Right atrium auricular region (tissue), 2 donors: ENCODE measurements at places on chromosomes 1 and 21.
A peak's percentile ranks its signal among the peaks of the same experiment; 100 is the strongest.

DNA sequence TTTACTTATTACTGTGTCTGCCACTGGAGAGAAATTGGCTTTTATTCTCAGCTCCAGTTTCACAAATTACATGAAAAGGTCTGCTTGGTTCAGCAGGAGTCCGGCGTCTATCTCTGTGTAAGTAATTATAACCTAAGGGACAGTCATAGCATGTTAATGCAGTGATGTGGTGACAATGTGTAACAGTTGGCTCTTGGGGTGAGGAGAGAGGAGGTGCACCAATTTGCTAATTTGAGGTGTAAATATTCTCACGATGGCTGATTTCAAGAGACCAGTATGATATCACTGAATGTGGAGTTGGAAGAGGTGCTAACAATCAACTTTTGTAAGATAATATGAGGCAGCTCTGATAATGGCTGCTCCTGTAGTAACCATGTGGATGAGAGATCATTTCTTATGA, 86.1 kb downstream of the CTH start:
- no peaks in the 10 kb centered on the region for H3K36me3 ChIP-seq
- no peaks in the 10 kb centered on the region for H3K27me3 ChIP-seq
- no peaks in the 10 kb centered on the region for H3K4me1 ChIP-seq
- H3K4me3 ChIP-seq, result no peak overlapping the region
- no peak for DNase-seq

- H3K27ac ChIP-seq, result peak overlapping the region; percentile 87
- H3K4me3 ChIP-seq, result no peak overlapping the region
- no peak for DNase-seq
Observed at GRCh38 chr1:212561501-212561931, 47.0 kb upstream of the ATF3 start.

- peak overlapping the region; percentile 56 for H3K27ac ChIP-seq
- H3K4me1 ChIP-seq, result no peaks in the 10 kb centered on the region
- H3K4me3 ChIP-seq, result no peak overlapping the region
Observed at GRCh38 chr1:159991513-159991912, 37.5 kb upstream of the SLAMF9 start.

DNA sequence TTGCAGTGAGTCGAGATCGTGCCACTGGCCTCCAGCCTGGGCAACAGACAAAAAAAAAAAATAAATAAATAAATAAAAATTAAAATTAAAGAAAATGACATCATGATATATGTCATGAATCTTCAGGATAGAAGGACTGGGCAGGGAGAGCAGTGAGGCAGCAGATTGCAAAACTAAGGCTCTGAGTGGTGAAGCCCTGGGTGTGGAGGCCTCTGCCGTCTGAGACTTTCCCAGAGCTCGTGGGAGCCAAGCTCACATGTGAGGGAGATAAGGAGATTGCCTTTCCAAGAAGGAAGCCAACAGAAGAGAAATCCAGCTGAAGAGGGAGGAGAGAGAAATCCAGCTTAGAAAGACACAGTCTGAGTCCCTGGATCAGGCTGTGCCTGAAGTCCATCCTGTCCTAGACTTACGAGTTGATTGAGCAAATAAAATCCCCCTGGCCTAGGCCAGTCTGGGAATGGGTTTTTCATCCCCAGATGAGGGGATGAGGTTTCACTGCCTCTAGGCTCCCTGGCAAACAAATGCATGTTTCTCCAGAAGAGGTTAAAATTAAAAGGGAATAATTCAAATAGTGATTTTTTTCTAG, 142.0 kb upstream of the IGSF21 start:
- H3K4me1 ChIP-seq, result no peaks in the 10 kb centered on the region
- DNase-seq, result no peak
- H3K36me3 ChIP-seq, result no peaks in the 10 kb centered on the region
- H3K27ac ChIP-seq, result no peak overlapping the region

- no peak for DNase-seq
- no peaks in the 10 kb centered on the region for H3K36me3 ChIP-seq
- no peaks in the 10 kb centered on the region for H3K27me3 ChIP-seq
- H3K27ac ChIP-seq, result no peak overlapping the region
- H3K4me1 ChIP-seq, result no peaks in the 10 kb centered on the region
Observed at GRCh38 chr1:105865546-105865945, 1190.9 kb upstream of the PRMT6 start.

DNA sequence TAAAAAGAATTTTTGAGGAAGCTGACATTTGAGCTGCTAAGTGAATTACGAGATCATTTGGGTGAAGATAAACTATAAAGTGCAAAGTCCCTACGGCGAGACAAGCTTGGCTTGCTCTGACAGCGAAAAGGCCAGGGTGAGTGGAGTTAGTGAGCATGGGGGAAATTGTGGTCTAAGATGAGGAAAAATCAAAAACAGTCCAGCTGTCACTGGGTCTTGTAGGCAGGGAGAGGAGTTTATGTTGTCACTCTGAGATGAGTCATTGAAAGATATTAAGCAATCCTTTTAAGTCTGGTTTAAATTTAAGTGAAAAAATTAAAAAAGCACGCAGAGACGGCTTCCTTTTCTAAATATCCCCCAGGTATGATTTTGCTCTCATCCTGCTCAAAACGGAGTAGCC, 601.9 kb downstream of the MRPL39 start:
- H3K4me1 ChIP-seq, result no peaks in the 10 kb centered on the region
- H3K36me3 ChIP-seq, result no peaks in the 10 kb centered on the region
- DNase-seq, result no peak
- H3K27me3 ChIP-seq, result no peaks in the 10 kb centered on the region
- no peak overlapping the region for H3K27ac ChIP-seq

DNA sequence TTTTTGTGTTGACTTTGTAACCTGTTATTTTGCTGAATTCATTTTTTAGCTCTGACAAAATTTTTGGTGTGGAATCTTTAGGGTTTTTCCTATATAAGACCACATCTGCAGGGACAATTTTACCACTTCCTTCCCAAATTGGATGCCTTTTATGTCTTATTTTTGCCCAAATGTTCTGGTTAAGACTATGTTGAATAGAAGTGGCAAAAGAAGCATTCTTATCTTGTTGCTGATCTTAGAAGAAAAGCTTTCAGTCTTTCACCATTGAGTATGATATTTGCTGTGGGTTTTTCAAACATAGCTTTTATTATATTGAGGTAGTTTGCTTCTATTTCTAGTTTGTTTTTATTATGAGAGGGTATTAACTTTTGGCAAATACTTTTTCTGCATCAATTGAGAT, 3.7 kb downstream of the CHIA start:
- no peaks in the 10 kb centered on the region for H3K4me1 ChIP-seq
- H3K36me3 ChIP-seq, result no peaks in the 10 kb centered on the region
- no peak overlapping the region for H3K4me3 ChIP-seq
- H3K27me3 ChIP-seq, result no peaks in the 10 kb centered on the region
- no peak overlapping the region for H3K27ac ChIP-seq

GRCh38 chr1:28580722-28581530, 11.1 kb upstream of the RAB42 start:
- peaks cover 29% of the 10 kb centered on the region for H3K4me1 ChIP-seq
- peak overlapping the region; percentile 96 for H3K27ac ChIP-seq
- H3K4me3 ChIP-seq, result peak overlapping the region; percentile 82
- DNase-seq, result no peak
- H3K36me3 ChIP-seq, result peaks cover 40% of the 10 kb centered on the region

GRCh38 chr1:43306688-43307457, 6.1 kb downstream of the TIE1 start:
- H3K27ac ChIP-seq, result no peak overlapping the region
- peaks cover 47% of the 10 kb centered on the region for H3K4me1 ChIP-seq
- H3K36me3 ChIP-seq, result no peaks in the 10 kb centered on the region
- H3K4me3 ChIP-seq, result no peak overlapping the region

- H3K4me1 ChIP-seq, result no peaks in the 10 kb centered on the region
- H3K27ac ChIP-seq, result no peak overlapping the region
- no peaks in the 10 kb centered on the region for H3K36me3 ChIP-seq
- H3K27me3 ChIP-seq, result no peaks in the 10 kb centered on the region
- no peak for DNase-seq
- no peak overlapping the region for H3K4me3 ChIP-seq
Observed at GRCh38 chr1:240492832-240493440, 119.0 kb downstream of the GREM2 start.

GRCh38 chr1:7339953-7340352, 431.1 kb upstream of the VAMP3 start:
- no peaks in the 10 kb centered on the region for H3K27me3 ChIP-seq
- H3K4me1 ChIP-seq, result peaks cover 13% of the 10 kb centered on the region
- no peak for DNase-seq
- no peak overlapping the region for H3K4me3 ChIP-seq
- H3K27ac ChIP-seq, result no peak overlapping the region

DNA sequence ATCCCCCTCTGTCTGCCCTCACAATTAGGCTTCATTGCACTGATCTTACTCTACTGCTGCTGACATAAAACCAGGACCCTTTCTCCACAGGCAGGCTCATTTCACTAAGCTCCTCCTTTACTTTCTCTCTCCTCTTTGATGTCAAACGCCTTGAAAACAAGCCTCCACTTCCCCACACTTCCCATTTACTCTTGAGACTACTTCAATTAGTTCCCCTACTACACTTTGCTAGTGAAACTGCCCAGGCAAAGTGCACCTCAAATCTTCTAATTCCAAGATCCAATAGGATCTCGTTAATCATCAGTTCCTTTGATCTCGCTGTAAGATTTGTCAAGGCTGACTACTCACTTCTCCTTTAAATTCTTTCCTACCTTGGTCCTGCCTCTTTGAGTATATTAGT, 5.9 kb upstream of the CDC20 start:
- no peaks in the 10 kb centered on the region for H3K36me3 ChIP-seq
- H3K27ac ChIP-seq, result no peak overlapping the region
- no peak overlapping the region for H3K4me3 ChIP-seq
- H3K27me3 ChIP-seq, result no peaks in the 10 kb centered on the region
- DNase-seq, result no peak

- no peaks in the 10 kb centered on the region for H3K27me3 ChIP-seq
- no peak overlapping the region for H3K27ac ChIP-seq
- no peak overlapping the region for H3K4me3 ChIP-seq
- H3K4me1 ChIP-seq, result peaks cover 30% of the 10 kb centered on the region
- H3K36me3 ChIP-seq, result peaks cover 17% of the 10 kb centered on the region
Observed at GRCh38 chr1:93549811-93550210, 101.9 kb downstream of the FNBP1L start.

GRCh38 chr1:182625719-182626504, 21.7 kb upstream of the RGS16 start:
- no peak overlapping the region for H3K27ac ChIP-seq
- H3K4me1 ChIP-seq, result peaks cover 28% of the 10 kb centered on the region
- H3K4me3 ChIP-seq, result no peak overlapping the region
- no peaks in the 10 kb centered on the region for H3K36me3 ChIP-seq
- no peak for DNase-seq

DNA sequence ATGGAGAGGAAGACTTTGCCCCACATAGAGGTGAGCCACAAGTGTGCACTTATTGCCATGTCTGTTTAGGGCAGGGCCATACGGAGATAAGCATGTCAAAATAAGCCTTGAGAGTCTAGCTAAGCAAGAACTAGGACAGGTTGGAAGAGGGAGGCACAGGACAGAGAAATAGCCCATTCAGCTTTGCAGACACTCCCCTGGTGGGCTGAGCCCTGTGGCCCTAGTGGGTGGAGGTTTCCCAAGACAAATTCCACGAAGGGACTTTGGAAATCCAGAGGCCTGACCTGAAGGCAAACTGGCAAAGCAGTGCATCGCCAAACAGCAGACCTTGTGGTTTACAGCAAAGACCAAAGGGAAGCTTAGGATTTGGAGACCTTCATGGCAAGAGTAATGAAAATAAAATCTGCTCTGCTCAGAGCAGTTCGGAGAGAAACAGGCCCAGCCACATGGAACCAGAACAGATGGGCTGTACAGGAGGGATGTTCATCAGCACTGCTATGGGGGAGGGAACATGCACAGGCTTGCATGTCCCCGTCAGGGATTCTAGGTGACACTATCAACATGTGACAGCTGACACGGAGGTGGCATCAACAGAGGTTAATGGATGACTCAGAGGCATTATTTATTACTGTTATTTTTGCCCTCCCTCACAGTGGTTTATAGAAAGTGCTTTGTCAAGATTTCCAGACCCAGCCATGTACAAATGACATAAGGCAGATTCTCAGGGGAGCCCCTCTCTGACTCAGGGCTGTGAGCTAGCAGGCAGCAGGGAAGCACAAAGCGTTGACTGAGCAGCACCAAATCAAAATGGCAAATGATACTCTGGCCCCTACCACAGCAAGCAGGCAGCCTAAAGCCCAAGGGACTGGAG, 90.1 kb upstream of the IRF2BP2 start:
- no peaks in the 10 kb centered on the region for H3K27me3 ChIP-seq
- no peaks in the 10 kb centered on the region for H3K36me3 ChIP-seq
- no peak overlapping the region for H3K4me3 ChIP-seq
- DNase-seq, result peak; percentile 77
- no peaks in the 10 kb centered on the region for H3K4me1 ChIP-seq

DNA sequence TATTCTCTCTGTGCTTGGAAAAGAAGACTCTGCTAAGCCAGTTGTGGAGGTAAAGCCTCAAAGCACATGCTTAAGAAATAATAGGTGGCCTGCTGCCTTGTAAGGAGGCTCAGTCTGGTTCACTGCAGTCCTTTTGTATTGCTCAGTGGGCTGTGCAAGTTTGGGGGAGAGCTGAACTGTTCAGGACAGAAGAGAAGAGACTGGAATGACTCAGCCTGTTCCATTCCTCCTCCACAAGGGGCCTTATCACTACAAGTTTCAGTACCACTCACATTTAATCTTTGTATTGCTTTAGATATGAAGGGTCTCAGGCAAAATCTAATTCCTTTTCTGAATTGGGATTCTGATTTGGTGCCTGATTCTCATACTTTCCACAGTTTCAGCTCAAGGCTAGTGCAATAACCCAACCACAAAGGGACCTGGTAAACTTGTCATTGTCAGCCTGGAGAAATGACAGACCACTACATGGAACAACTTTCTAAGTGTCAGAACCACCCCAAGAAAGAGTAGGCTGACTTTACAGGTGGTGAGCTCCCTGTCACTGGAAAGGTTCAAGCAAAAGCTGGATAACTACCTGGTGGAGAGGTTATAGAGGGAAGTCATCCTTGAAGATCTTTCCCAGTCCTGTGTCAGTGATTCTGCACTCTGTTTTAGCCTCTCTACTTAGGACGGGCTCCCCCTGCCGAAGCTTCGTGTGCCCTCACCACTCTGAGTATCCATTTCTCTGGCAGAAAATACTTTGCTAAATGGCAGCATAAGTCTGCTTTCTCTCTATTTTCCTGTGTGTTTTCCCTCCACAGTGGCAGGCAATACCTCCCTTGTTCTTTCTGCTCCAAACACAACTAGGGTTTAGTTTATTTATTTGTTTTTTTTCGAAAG, 162.9 kb upstream of the GJB5 start:
- no peaks in the 10 kb centered on the region for H3K27me3 ChIP-seq
- H3K27ac ChIP-seq, result no peak overlapping the region
- no peaks in the 10 kb centered on the region for H3K36me3 ChIP-seq
- no peaks in the 10 kb centered on the region for H3K4me1 ChIP-seq

GRCh38 chr1:84996846-84997666, at the start of gene MCOLN2:
MCOLN2 (minus strand) TSS chr1:84997113; CDS start chr1:84996872, 241 bp downstream.
- peaks cover 15% of the 10 kb centered on the region for H3K4me1 ChIP-seq
- no peaks in the 10 kb centered on the region for H3K36me3 ChIP-seq
- peak within 1 kb of the TSS; percentile 41 for H3K4me3 ChIP-seq
- peaks cover 4% of the 10 kb centered on the region for H3K27me3 ChIP-seq
- no peak within 1 kb of the TSS for H3K27ac ChIP-seq
